Suppressor macrophage treated with lipopolysaccharide for 1 hour (primary cell): ENCODE measurements at places on chromosomes 3 and 15.

GRCh38 chr15:66241908-66242285 lies 11.7 kb downstream of the MEGF11 start:
- no peak for DNase-seq

DNA sequence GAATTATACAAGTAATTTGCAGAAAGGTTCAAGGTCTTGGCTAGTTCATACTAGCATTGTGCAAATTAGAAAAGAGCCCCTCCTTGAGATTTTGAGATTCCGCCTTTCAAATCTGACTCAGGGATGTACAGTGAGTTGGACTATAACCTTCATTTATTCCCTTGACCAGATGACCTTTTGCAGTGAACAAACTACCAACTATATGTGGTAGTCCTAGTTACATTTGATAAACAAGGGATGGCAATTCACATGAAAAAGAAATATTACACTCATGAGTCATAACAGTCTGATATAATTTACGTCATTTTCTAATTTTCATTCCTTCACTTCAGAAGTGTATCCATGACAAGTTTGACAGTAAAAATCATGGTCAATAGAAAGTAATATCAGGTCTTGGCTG lies 860.4 kb downstream of the ROBO1 start:
- DNase-seq: no peak

DNA sequence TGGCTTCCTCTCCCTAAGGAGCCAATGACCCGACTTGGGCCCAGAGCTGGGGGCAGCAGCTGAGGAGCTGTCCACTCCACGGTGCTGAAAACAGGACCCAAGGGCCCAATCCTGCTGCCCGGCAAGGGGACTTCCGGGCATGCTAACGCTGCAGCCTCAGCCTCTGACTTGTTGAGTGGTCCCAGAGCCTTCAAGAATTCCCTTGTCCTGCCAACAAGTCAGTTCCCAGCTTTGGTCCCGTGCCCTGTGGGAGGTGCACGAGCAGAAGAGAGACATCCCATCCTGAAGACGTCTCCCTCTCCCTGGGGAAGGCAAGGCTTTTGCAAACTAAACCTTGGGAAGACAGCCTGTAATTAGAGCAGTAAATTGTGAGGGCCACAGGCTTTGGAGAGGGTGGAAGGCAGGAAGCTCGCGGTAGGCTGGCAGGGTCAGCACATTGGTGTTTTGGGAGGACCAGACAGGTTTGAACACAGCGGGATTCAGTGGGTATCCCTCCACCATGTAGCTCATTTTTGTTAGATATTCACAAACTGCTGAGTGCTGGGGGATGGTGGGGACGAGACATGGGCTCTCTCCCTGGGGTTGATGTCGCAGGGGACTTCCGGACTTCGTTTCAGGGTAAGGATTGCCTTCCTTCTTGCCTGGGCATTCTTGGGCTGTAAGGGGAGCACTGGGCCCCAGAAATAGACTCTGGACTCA lies 29.8 kb upstream of the PRR23E start:
- DNase-seq: peak; percentile 24

- DNase-seq: no peak
These were observed 71.4 kb upstream of the ROPN1 start for GRCh38 chr3:124063197-124063909.

- DNase-seq: no peak
These were observed 18.3 kb upstream of the SETMAR start for GRCh38 chr3:4284865-4285264.

DNA sequence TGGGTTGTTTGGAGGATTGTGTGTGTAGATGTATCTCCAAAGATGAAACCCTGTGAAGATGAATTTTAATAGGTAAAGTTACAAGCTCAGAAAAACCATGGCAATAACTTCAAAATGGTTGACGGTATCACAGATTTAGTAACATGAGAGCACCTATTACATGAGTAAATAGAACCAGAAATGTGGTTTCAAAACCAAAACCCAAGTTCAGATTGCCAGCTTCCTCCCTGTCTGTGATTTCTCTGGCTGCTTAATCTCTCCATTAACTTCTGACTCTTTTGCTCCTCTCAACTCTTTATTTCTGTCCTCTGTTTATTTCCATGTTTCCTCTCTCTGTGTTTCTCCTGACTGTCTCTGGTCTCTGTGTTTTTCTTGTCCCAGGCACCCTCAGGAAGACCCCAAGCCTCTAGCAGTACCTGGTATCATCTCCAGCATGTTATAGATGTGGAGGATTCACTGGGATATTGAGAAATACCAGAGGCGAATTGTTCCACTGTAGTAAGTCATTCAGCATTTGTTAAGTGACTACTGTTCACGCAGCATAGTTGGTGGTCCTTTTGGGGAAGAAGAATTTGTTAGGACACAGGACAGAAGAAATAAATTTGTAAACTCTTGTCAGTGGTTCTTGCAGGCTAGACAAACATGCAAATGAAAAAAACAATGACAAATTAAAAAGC lies 138.8 kb downstream of the BBX start:
- peak; percentile 56 for DNase-seq

DNA sequence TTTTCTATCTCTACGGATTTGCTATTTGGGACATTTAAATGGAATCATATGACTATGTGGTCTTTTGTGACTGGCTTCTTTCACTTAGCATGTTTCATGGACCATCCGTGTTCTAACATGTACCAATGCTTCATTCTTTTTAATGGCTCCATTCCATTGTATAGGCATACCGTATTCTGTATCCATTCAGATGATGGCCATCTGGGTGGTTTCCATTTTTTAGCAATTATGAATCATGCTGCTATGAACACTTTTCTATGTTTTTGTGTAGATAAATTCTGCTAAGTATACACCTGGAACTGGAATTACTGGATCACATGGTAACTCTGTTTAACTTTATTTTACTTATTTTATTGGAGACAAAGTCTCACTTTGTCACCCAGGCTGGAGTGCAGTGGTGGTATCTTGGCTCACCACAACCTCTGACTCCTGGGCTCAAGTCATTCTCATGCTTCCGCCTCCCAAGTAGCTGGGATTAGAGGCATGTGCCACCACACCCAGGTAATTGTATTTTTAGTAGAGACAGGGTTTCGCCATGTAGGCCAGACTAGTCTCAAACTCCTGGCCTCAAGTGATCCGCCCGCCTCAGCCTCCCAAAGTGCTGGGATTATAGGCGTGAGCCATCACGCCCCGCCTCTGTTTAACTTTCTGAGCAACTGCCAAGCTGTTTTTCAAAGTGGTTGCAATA lies 13.4 kb downstream of the UBP1 start:
- DNase-seq: no peak

DNA sequence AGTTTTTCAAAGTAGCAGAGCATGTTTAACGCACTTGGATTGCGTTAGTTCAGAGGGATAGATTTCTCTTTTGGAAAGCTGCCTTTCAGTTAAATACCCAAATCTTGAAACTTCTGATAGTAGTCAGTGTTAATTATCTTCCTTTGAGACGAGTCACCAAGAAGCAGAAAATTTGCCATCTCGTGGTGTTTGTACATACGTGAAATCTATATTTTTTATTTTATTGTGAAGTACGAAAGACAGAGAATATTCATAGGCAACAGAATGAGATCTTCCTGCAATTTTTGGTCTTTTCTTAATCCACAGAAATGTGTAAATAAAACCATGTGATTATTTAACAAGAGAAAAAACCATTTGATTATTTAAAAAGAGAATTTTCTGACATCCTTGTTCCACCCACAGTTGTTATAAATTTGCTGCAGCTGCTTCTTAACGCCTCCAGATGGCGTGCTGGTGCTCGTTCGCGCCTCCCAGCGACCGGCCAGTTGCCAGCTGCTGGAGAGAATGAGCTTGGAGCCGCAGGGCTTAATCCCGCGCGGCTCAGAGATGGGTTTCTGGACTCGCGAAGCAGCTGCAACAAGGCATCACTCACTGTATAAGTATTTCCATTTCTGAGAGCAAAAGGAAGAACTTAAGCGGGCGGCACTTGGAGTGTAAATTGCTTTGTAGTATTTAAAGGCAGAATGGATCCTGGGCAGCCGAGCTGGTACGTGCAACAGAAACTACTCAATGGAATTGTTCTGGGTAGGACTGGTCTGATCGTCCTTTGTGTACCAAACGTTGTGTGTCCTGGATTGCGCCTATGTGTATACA lies 10.5 kb upstream of the SLITRK3 start:
- peak; percentile 77 for DNase-seq

DNA sequence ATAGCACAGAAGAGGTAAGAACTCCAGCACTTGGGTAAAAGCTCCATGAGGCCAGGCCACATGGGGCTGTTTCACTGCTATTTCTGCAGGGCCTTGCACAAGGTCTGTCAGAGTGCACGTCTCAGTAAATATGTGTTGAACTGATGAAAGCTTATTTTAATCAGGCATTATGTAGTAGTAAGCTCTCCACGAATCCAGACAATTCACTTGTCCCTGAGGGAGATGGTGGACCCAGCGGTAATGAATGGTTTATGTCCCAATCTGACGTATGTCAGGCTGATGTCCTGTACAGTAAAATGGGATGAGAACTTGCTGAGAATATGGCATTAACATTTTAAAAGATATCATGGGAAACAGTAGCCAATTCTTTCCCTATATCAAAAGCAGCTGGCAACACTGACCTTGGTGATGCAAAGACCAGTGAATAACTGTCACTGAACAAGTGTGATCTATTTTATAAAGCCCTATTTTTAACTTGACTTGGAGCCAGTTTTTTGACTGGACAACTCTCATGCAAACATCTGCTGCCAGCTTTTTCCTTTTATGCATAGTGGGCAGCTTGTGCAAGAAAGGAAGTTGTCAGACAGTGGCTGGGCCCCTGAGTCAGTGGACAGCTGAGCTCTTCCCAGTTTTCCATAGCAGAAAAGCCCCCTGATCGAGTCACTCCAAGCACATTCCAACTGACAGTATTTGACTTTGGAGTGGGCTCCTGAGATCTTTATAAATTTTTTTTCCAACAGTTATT lies 519.8 kb upstream of the MDFIC2 start:
- DNase-seq: peak; percentile 74

DNA sequence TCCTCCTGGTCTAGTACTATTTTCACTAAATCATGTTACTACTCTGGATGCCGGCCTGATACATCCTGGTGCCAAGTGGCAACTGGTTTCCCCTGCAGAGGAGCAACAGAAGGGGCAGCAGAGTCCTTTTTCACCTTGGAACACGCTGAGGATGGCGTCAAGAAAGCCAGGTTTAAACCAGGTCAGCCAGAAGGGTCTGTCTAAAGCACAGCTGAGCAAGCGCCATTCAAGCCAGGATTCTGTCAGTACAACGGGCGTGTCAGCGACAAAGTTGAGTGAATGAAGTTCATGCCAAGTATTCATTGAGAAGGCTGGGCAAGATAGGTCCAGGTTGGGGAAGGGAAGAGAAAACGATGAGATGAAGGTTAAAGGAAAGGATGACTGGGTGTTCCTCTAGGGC lies 88.2 kb downstream of the FBN1 start:
- no peak for DNase-seq

- DNase-seq: no peak
These were observed 179.9 kb downstream of the ZIC1 start for GRCh38 chr3:147589016-147589415.

DNA sequence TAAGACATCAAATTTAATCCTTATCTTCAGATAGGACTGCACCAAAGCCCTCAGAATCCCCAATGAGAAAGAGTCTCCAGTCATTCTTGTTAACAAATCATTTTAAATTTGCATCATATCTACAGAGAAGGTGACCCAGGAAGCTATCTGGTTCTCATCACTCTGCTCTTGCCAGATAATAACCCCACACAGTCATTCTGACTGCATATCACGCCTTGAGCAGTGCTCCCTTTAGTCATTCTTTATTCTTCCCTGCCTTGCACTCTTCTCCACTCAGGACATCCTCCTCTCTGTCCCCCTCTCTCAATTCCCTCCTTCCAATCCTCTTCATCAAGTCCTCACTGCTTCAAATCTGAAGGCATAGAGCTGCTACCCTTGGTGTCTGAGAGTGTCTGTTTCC lies 83.7 kb upstream of the COL6A6 start:
- no peak for DNase-seq

- peak; percentile 98 for DNase-seq
These were observed 240 bp upstream of the BHLHE40 start for GRCh38 chr3:4978966-4979427.

GRCh38 chr3:170171563-170171962 lies 10.0 kb downstream of the PHC3 start:
- peak; percentile 59 for DNase-seq

- DNase-seq: peak; percentile 46
These were observed 7.2 kb downstream of the GHRL start for GRCh38 chr3:10285272-10286132.

- peak; percentile 87 for DNase-seq
These were observed 23.9 kb downstream of the ILDR1 start for GRCh38 chr3:121998030-121998580.

GRCh38 chr3:101823525-101823924 lies 25.8 kb upstream of the NFKBIZ start:
- no peak for DNase-seq

DNA sequence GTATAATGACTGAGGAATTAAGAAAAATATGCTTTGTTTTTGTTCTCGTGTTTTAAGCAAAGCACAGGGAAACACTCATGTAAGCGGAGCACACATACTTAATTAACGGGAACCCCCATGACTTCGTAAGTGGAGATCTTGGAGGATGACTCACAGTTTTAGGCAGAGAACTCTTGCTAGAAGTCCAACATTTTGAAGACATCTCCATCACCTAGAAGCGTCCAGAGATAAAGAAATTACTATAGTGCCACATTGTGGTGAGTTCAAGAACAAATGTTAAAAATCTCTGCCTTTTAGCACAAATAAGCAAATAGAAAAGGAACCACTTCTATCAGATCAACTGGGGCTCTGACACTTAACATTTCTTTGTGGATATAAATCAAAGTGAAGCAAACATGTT lies 194.1 kb upstream of the ARHGEF26 start:
- DNase-seq: peak; percentile 7

DNA sequence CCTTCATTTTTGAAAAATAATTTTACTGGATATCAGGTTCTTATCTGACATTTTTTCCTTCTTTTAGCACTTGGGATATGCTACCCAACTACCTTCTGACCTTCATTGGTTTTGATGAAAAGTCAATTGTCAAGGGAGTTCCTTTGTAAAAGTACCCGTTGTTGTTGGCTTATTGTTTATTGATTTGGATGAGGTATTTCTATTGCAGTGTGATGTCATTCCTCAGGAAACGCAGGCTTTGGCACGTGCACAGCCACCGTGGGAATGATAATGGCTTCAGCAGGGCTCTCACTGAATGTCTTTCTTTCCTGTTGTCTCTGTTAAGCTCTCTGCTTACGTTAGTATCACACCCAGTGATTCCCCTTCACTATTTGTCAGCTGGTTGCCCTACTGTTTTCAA lies 944.6 kb downstream of the CADM2 start:
- DNase-seq: no peak

GRCh38 chr15:98413933-98414546 lies 234.3 kb upstream of the IGF1R start:
- peak; percentile 37 for DNase-seq

GRCh38 chr15:57704441-57704840 lies 2.1 kb upstream of the POLR2M start:
- DNase-seq: no peak

DNA sequence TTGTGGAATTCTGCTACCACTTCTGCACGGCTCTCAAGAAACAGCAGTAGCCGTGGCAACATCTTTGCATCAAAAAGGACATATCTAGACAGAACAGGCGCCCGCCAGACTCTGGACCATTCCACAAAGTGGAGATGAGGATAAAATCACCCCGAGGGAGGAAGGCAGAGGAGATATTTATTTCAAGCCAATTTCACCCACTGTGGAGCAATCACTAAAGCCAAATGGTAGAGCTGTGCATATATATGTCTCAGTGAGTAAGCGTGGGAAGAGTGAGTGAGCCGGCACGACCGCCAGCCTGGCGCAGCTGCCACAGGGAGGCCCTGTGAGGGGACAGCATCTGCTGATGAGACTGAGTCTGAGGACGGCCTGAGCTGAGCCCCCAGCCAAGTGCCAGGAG lies 111.3 kb downstream of the MEGF11 start:
- DNase-seq: no peak
